ENCODE measurements at places on chromosomes 12 and 14.

- DNase-seq, result no peak
Measured at GRCh38 chr14:42335918-42336317, 729.2 kb downstream of the LRFN5 start.

DNA sequence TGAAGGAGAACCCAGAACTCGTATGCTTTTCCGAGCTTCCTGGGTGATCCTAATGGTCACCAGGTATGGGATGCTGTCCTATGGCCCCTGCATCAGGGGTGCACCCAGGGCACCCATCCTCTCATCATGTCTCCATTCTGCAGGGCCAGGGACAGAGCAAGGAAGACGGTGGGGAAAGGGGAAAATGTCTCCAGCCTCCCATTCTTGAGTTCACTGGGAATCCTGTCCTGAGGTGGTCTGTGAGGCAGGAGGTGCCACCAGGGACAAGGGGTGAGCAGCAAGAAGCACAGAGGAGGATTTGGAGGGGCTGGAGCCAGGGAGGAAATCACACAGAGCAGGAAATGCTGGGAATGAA is 14.9 kb upstream of the SLC6A12 start:
- no peak for DNase-seq

GRCh38 chr14:101118746-101119591 is 215.4 kb upstream of the RTL1 start:
- no peak for DNase-seq

GRCh38 chr14:77641534-77642341 is 25.3 kb upstream of the SPTLC2 start:
- peak; percentile 88 for DNase-seq

- no peak for DNase-seq
Measured at GRCh38 chr12:53551889-53552291, 44.6 kb upstream of the NPFF start.

DNA sequence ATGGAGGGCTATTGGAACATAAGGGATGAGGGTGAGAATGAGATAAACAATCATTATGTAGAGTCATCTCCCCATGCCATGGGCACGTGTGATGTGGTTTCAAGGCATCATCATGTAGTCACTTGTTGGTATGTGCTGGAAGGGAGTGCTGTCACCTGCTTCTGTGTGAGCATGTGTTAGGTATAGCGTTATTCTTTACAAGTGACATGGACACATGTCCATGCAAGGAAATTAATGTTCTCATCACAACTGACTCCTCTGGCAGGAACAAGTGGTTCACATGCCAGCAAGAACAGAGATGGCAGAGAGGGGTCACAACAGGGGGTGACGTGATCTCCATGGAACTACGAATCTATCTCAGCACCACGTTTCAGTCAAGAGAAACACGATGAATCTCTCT is 815.8 kb downstream of the BCL11B start:
- DNase-seq, result no peak

DNA sequence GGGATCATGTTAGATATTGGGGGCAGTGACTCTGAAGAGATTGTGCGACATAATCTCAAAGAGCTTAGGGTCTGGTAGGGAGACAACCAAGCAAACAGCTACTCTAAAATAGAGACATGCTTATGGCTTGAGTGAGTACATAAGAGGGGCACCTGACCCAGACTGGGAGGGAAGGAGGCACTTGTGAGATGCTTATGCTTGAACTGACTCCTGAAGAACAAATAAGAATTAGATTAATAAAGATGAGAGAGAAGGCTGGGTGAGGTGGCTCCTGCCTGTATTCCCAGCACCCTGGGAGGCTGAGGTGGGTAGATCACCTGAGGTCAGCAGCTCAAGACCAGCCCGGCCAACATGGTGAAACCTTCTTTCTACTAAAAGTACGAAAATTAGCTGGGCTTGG is 19.1 kb downstream of the TMTC2 start:
- no peak for DNase-seq

- no peak for DNase-seq
Measured at GRCh38 chr12:3083241-3083920, 6.2 kb downstream of the TSPAN9 start.

DNA sequence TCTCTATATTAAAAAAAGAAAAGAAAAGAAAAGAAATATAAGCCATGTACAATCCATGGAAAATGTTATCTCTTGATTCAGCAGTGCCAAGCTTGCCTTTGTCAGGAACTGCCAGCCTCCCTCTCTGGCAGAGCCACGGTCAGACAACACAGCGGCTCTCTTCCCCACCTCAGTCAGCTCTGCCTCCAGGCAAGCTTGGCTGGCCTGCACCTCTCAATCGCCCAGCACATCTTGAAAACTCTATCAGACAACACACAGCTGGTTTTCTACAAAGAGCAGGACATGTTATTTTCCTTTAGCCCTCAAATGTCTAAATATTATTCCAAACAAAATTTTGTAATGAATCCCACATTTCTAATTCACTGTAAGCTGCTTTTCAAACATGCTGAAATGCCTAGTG is 20.0 kb upstream of the GCH1 start:
- DNase-seq, result no peak

- peak; percentile 80 for DNase-seq
Measured at GRCh38 chr14:96038920-96039632, at the start of gene C14orf132. TSS of gene C14orf132 (plus strand) at chr14:96039362. CDS start at chr14:96039501, 139 bp downstream.

DNA sequence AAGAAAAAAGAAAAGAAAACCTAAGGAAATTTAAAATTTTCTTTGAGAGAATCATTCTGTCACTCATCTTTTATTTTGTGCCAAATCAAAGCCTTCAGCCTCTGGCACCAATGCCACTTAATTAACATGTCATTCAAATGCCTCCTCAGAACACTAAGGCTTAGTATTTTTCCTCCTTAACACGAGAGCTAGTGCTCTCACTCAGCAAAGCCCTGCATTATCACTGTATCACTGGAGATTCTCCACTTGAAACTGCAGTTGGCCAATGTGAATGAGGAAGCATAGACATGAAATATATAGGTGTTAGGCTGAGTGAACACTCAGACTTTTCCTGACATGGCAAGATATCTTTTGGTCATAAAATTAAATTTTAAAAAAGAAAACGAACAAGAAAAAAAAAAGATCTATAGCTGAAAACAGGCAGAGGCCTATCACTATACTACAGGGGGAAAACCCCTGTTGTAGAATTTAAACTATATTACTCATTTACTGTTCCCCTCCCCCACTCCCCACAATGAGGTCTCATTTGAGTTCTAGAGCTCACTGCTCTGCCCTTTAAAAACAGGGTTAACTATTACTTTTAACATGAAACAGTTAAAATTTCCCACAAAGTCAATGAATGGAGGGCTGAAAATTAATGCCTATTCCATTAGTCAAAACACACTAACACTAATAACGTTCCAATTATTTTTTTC is 5.1 kb downstream of the MBIP start:
- peak; percentile 62 for DNase-seq

- DNase-seq, result peak; percentile 77
Measured at GRCh38 chr14:22095860-22096513, 422.4 kb upstream of the OR4E1 start.

GRCh38 chr14:101879529-101880336 is 84.6 kb upstream of the DYNC1H1 start:
- DNase-seq, result no peak

- DNase-seq, result no peak
Measured at GRCh38 chr14:27390155-27390554, 792.3 kb upstream of the NOVA1 start.

DNA sequence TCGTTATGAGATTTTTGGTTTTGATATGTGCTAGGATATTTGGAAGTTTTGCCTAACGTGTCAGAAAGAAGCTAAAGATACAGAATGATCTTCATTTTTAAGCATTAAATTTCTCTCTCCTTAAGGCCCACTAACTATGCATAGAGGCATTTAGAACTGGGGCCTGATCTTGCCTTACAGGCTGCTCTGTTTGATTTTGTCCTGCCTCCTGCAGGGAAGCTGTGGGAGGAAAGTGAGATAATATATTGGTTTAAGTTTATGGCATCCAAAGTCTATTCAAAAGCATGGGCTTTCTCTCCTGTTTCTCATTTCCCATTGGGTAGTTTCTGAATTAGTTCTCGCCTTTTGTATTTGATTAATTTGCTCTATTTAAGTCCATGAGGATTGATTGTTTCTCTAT is 250.3 kb upstream of the FBXO33 start:
- no peak for DNase-seq

DNA sequence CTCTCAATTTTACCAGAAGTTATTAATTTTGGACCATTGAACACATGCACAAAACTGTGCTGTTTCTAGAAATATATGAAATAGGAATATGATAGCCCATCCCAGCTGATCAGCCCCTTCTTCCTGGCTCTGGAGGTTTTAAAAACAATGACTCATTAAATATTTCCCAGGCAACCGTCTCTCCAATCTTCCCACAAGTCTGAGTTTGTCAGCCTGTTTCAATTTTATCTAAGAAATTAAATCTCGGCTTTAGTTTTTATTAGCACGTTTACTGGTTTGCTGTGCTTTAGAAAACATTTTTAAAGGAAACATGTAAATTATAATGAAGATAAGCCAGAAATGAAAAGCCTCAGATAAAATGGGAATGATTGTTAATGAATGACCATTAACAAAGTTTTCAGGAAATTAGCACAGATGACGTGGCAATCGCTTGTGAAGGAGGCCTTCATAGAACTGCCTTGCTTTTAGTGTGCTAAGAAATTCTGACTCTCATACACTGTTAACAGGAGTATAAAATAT is 89.3 kb upstream of the RAP1B start:
- DNase-seq, result no peak

GRCh38 chr14:58717211-58717610 is 79.4 kb downstream of the DACT1 start:
- no peak for DNase-seq

GRCh38 chr12:115972241-115972640 is 305.3 kb downstream of the MED13L start:
- DNase-seq, result peak; percentile 41

- no peak for DNase-seq
Measured at GRCh38 chr12:66956300-66956699, 277.4 kb upstream of the GRIP1 start.

- no peak for DNase-seq
Measured at GRCh38 chr14:53634793-53635192, 321.8 kb downstream of the BMP4 start.

GRCh38 chr14:100673807-100674154 is 52.9 kb upstream of the DLK1 start:
- DNase-seq, result no peak

GRCh38 chr12:113348849-113349536 is 9.4 kb upstream of the PLBD2 start:
- DNase-seq, result no peak

- peak; percentile 25 for DNase-seq
Measured at GRCh38 chr12:102992297-102992696, 34.8 kb downstream of the ASCL1 start.

GRCh38 chr12:75419841-75420240 is 29.0 kb downstream of the GLIPR1L2 start:
- DNase-seq, result no peak

GRCh38 chr12:70049596-70050360 is 193.5 kb upstream of the CNOT2 start:
- DNase-seq, result peak; percentile 60

- DNase-seq, result no peak
Measured at GRCh38 chr14:41900644-41901043, 294.0 kb downstream of the LRFN5 start.

DNA sequence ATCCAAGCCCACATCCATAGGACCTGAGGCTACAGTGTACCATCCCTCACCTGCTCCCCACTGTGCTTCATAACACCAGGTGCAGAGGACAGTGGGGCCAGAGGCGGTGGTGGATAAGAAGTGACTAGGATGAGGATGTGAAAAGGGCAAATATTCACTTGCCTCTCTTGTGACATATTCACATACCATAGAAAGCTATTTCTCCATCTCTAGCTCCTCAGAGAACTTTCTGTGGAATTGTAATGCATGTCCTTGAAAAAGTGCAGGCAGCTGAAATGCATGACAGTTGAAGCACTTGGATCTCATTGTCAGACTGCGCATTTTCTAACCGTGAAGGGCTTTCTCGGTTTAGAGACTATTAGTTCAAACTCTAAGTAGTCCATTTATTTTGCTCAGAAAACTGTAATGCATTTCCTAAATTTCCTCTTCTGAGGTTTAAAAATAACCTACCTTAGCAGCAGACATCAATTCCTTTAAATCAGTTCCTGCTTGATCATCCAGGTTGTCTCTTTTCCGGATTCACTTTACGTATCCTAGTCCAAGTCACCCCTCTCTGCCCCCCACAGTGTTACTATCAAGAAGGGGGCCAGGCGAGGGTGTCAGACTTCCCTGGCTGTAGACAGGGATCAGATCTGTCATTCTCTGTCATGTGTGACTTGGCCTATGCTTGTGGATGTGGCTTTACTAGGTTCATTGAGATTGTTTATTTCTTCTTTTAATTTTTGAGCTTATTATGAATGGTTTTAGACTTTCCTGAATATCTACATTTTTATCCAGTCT is 984.0 kb upstream of the TMEM132C start:
- no peak for DNase-seq

DNA sequence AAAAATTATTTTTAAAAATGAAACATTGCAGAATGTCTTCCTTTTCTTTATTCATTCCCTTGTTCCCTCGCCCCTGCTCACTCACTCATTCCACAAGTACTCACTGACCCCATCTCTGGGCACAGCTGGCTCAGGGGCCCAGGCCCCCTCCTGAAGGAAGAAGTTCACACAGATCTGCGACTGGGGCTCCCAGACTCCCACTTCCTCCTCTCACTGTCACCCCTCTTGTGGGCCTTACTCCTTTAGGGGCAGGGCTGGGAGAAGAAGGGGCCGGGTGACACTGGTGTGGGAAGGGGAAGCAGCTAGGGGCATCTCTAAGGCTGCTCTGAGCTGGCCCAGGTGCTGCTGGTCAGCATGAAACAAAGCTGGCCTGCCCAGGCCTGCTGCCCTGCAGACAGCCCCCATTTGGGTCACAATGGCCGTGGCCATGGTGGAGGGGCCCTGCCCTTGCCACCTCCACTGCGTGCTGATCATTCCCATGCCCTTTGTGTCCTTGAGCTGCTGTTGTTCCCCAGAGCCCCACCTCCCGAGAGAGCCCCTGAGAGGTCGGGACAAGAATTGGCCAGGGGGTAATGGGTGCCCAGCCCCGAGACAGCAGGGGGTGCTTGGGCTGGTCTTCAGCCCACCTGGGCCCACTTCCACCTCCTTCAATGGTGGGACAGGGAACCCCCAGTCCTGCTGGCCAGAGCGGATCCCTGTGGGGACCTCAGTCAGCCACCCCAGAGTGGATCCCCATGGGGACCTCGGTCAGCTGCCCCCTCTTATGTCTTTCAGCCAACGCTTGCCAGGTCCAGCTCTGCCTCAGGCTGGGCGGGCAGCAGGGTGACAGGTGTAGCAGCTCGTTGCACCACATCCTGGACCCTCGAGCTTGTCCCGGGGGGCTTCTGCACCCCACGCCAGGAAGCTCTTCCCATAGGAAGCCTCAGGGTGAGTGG is 212.4 kb upstream of the C14orf180 start:
- no peak for DNase-seq

All from activated CD4-positive, alpha-beta T cell treated with anti-CD3 and anti-CD28 coated beads, Interleukin-2, amount 10 ng/mL, durations not matched to agents 24 days and 14 days (primary cell).